ENCODE measurements at places on chromosomes 13 and 19.

DNA sequence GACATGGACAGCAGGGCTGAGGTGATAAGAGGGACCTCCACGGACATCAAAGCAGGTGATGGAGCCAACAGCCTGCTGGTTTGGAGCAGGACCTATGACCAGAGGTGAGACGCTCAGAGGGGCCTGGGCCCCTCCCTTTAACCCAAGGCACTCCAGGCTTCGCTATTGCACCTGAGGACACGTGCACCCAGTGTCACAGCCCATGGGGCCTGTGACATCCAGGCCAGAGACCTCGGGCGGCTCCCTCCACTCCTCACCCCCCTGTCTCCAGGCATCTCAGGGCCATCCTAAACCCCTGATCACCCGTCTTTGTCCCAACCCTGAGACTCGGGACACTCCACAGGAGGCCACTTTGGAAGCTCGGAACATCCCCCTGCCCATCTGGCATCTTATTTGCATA lies 12.9 kb downstream of the ADGRE5 start:
- no peak for DNase-seq

- DNase-seq: peak; percentile 88
Measured at GRCh38 chr19:1243768-1244692, 2.5 kb downstream of the ATP5F1D start.

DNA sequence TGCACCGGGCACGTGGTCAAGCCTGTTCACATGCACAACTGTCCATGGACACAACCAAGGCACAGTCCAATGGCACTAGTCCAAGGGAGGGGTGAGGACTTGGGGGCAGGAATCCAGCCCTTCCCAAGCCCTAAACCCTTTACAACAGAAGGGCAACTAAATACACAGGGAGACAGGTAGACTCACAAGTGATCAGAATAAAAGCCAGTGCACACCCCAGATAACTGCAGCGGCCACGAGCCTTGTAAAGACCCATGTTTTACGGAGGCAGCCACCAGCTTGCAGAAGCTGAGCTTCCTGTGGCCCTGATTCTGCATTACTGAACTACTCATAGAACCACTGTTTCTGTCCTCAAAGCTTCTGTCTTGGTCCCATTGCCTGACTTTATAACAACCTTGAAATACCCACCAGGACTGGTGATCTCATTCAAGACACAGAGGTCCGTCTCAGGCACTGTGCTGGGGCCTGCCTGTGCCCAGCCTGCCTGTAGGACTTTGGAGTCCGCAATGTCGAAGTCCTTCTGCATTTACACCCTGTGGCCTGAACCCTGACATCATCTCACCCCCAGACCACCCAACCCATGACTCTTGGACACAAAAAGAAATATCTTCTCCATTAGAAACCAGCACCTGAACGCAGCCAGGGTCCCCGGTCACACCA lies 181.2 kb downstream of the COL4A1 start:
- DNase-seq: no peak

- no peak for DNase-seq
Measured at GRCh38 chr19:45821103-45821521, 6.0 kb upstream of the RSPH6A start.

DNA sequence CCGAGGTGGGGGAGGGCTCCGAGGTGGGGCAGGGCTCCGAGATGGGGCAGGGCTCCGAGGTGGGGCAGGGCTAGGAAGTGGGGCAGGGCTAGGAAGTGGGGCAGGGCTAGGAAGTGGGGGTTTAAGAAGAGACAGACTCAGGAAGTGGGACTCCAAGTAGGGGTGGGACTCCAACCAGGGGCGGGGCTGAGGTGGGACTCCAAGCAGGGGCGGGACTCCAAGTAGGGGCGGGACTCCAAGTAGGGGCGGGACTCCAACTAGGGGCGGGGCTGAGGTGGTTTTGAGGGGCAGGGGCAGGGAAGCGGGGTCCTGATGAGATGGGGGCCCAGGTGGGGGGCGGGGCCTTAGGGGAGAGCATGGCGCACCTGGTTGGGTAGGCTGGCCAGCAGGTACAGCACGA lies 13.6 kb downstream of the CFD start:
- peak; percentile 68 for DNase-seq

GRCh38 chr13:35514801-35515502 lies 38.5 kb upstream of the MAB21L1 start:
- no peak for DNase-seq

DNA sequence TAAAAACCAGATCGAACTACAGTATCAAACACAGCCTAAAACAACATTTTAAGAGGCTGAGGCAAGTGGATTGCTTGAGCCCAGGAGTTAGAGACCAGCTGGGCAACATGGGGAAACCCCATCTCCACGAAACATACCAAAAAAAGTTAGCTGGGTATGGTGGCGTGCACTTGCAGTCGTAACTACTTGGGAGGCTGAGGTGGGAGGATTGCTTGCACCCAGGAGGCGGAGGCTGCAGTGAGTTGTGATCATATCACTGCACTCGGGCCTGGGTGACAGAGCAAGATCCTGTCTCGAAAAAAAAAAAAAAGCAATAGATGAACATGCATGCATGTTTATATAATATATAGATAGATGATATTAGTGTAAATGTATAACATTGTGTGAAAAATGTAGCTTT lies 5.2 kb upstream of the MRPS31 start:
- no peak for DNase-seq

GRCh38 chr19:43476606-43477005 lies 11.2 kb upstream of the LYPD3 start:
- DNase-seq: no peak

- DNase-seq: no peak
Measured at GRCh38 chr19:6535558-6536137, 4.8 kb downstream of the TNFSF9 start.

All from activated CD4-positive, alpha-beta T cell treated with anti-CD3 and anti-CD28 coated beads for 4 hours (primary cell).